A673 (cell line): ENCODE measurements at places on chromosomes 5 and 9.

- no peak for DNase-seq
Measured at GRCh38 chr9:72274441-72274840, 90.6 kb downstream of the ZFAND5 start.

- no peak for DNase-seq
Measured at GRCh38 chr5:119328753-119329602, 26.8 kb upstream of the TNFAIP8 start.

DNA sequence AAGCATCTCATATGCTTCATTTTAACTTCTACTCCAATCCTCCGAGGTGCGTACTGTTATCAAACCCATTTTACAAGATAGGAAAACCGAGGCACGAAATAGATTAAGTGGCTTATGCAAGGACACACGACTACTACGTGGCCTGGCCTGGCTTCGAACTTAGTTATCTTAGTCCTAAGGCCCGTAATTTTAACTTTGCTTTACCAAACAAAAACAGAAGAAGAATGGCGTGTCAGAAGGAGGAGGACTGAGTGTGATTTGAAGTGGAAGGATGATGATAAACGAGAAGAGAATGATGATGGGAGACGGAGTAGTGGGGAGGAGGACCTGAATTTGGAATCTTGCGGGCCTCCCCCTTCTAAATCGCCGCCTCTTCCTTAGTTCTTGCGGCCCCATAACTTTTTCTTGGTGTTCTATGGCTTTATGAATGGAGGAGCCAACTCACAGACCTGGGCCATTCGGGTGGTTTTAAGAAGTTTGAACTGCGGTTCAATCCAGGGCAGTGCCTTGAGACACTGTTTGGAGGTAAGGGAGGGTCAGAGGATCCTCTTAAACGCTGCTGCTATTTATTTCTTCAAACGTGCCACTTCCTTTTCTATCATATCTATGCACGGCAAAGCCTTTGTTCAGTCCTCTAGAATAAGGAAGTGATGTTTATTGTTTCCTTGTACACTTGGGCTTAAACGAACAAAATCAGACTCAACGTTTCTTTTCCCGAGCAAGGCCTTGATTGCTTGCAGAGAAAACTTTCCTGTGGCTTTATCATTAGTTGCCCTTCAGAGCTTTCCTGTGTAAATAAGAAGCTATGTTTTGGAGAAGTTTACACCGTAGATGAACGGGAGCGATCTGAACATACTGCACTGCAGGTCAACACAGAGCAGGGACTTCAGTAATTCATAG, 795 bp downstream of the CNOT8 start:
- no peak for DNase-seq

- no peak for DNase-seq
Measured at GRCh38 chr5:94632024-94632423, 13.6 kb downstream of the SLF1 start.

DNA sequence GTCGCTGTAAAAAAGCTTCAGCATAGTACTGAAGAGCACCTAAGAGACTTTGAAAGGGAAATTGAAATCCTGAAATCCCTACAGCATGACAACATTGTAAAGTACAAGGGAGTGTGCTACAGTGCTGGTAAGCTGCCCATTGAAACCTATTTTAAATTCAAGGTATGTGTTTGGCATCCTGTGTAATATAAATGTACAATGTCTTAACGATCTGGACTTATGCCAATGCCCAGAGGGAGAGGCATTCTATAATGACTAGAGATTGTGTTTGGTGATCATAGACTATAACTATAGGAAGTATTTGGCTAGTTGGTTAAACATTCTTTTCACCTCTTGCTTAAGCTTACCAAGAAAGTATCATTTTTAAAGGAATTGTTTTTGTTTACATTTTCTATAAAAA, 95.7 kb downstream of the INSL6 start:
- no peak for DNase-seq

DNA sequence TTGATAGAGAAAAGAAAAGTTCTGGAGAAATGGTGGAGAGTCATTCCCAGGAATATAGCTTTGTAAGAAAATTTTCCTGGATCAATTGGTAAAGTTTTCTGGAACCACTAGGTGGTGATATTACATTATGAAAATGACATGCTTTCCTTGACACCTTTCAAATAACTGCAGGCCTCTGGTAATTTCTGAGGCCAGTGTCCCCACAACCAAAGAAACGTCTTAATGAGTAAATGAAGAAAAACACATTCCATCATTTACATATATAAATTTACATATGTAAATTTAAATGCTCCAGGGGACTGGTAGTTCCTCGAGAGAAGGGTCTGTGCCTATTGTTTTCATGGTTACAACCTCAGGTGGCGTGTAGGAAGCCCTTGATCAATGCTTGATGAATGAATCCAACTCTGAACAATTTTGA, 17.2 kb upstream of the RGS3 start:
- DNase-seq = peak; percentile 65

GRCh38 chr5:71632168-71632567, 45.0 kb downstream of the MCCC2 start:
- no peak for DNase-seq

DNA sequence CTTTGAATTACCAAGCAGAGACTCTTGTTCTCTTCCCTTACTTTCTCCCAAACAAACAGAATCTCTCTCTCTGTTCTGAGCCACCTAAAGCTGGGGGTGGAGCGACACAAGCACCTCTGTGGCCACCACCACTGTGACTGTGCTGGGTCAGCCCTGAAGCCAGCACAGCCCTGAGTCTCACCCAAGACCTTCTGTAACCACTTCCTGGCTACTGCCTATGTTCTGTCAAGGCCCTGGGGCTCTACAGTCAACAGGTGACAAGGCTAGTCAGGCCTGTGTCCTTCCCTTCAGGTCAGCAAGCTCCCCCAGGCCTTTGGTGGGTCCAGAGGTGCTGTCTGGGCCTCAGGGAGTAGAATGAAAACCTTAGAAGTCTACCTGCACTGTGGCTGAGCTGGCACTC, 26.1 kb upstream of the SLC28A3 start:
- no peak for DNase-seq

DNA sequence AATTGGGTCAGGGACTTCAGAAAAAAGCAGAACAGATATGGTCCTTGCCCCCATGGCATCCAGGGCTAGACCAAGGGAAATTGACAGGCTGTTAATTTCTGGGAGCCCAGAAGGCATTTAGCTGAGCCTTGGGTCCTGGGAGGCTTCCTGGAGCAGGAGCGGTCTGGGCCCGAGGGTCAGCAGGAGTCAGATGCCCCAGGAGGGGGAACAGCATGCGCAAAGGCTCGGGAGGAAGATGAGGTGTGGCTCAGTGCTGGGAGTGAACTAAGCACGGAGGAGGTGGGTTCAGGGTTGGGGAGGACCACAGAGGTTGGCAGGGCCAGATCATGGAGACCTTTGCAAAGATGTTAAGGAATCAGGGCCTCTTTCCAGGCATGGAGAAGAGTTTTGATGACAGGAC, 48.2 kb upstream of the NEURL1B start:
- DNase-seq = no peak

GRCh38 chr5:33507426-33507825, 66.7 kb downstream of the TARS1 start:
- no peak for DNase-seq

DNA sequence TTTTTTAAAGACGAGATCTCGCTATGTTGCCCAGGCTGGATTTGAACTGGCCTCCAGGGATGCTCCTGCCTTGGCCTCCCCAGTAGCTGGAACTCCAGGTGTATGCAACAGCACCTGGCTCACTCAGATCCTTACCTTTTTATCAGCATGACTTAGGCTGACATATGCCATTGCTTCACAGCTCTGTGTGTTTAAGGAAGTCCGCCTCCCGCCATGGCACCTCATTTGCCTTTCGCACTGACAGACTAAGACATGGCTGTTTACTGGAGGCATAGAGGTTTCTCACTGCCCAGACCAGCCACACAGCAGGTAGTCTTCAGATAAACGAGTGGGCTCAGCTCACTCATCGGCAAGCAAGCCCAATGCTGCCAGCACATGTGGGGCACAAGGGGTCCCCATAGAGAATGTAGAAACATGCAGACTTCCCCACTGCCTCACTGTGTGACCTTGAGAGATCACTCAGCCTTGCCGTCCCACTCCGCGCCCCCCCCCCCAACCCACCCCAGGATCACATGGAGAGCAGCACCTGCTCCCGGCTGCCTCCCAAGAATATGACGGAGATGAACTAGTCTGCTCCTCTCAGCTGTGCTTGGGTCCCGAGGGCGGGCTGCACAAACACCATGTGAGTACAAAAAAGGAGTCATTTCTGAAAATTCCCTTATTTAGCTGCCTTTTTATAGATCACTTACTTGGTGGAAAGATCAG, 62.8 kb downstream of the DCP2 start:
- DNase-seq = no peak

DNA sequence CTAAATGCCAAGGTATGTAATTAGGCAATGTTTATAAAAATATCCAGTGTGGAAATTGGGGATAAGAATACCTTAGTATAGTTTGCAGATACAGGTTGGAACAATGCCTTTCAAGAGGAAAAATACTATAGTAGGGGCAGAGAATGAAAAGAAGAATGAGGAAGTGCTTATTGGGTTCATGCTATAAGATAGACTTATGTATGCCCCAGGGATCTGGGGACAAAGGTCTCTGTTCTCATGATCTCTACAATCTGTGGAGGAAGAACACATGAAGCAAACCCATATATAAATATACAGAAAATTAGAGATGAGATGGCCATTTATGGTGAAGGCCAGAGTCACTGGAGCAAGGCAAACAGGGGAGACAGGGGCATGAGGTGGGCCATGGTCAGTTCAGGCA, 106.5 kb upstream of the DAB2 start:
- DNase-seq = no peak

DNA sequence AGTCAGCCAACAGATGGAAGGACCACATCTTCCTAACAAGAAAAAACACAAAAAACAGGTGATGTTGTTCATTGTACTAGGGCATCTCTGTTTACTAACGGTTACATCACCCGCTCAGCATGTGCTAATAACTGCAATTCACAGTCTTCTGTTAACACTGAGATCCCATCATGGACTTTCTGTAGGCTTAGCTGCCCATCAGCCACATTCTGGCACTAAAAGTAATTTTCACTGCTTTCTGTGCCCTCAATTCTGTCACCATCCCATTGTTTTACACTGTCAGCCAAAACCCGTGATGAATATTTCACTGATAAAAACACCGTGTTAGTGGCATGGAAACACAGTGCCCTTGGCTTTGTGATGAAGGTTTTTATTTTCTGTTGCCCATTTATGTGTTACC, 64.6 kb downstream of the CAST start:
- no peak for DNase-seq

- no peak for DNase-seq
Measured at GRCh38 chr9:115050002-115050490, 67.9 kb downstream of the TNC start.

DNA sequence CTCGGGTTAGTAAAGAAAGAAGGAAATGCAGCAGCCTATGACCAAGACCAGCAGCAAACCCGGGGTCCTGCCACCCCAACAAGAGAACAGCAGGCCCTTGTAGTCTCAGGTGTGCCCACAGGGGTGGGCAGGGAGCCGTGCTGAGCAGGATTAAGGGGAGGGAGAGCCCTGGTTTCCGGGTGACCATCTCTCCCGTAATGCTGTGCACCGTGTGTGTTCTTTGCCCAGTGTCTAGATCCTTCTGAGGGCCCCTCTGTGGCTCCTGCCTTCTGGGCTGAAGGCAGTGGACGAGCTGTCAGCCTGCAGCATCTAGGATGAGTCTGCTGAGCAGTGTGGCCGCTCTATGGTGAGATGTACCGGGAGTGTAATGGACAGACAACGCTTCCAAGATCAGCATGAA, 12.7 kb upstream of the PLEKHG4B start:
- no peak for DNase-seq

GRCh38 chr9:112041536-112042243, 133.4 kb downstream of the SUSD1 start:
- DNase-seq = peak; percentile 84

DNA sequence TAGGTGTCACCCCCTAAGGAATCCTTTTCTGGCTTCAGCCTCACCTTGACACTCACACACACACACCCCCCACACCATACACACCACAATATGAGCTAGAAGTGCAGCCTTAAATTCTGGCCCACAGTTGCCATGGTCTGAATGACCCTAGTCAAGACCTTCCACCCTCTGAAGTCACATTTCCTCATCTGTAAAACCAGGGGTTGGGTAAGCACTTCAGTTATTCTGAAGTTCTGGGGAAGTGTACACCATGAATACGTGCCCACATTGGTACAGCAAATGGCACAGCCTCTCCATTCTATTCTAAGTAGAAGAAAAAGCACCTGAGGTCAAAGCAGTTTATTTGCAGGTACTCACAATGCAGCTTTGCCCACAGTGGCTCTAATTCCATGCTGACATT, 372.8 kb upstream of the KLF4 start:
- DNase-seq = no peak
